Psoas muscle (tissue), 8 donors: ENCODE measurements at places on chromosomes 12 and 14. TPM values are rescaled to one million over a fixed set of nuclear protein-coding genes. Genes with fewer than 3 reads are reported as not detected.

- DNase-seq, result no peak
Measured at GRCh38 chr14:36035675-36036074, 140.8 kb downstream of the PTCSC3 start.

- no peak for DNase-seq
Measured at GRCh38 chr12:111093428-111094142, 173.2 kb upstream of the MYL2 start.

LTB4R gene
- total RNA-seq, result 1.1 TPM

GRCh38 chr12:116222358-116222757 is 55.1 kb downstream of the MED13L start:
- no peak for DNase-seq

SMCO2 gene
- not detected for total RNA-seq

HAL gene
- total RNA-seq, result 0.32 TPM

MYF5 gene
- total RNA-seq, result 2.3 TPM

DNA sequence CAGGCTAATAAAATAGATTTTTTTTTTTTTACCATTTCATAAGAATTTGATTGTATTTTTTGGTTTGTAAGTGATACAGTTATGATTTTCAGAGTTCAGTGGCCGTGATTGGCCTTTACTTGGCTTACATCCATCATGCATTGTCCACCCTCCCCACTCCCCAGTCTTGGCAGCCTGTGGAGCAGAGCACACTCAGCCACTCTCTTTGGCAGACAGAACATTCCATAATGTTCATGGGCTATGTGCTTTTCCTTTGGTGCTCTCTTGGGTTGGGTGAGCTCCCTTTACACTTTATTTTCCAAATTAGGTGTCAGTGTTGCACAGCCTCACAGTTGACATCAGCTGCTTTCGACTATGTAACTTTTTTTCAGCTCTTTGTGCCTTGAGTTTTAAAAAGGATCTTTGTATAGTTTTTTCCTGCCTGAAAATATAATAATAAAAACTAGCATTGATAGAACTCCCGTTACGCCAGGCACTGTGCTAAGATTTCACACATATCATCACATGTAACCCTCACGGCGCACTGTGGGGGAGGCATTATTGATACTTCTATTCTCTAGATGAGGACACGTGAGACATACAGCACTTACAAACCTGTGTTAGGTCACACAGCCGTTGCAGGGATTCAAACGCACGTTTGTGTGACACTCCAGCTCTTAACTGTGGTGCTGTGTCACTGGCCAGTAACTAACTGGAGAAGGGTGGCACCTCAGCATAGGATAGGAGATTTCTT is 21.5 kb downstream of the SUDS3 start:
- DNase-seq, result no peak

- DNase-seq, result no peak
Measured at GRCh38 chr12:26022043-26022442, 63.6 kb downstream of the RASSF8 start.

LRTM2 gene
- not detected for total RNA-seq

GRCh38 chr12:128402486-128403243 is 135.7 kb downstream of the TMEM132C start:
- no peak for DNase-seq

- DNase-seq, result no peak
Measured at GRCh38 chr12:41055875-41056577, 132.1 kb upstream of the PDZRN4 start.

DNA sequence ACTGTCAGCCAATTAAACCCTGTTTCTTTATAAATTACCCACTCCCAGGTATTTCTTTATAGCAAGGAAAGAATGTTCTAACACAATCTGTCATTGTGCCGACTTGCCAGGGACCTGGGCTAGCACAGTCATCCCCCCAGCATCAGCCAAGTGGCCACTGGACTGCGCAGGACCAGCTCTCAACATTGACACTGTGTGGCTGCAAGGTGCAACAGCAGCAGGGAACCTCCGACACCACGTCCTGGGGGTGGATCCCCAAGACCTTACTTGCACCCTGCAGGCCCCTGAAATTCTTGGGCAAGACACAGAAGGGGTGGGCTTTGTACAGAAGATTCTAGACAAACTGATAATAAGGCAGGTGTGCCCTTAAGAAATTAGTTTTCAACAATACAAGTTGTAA is 309.5 kb downstream of the GLT1D1 start:
- no peak for DNase-seq

HOTAIR gene
- not detected for total RNA-seq

PLXNC1 gene
- 0.52 TPM for total RNA-seq

GRCh38 chr12:60935981-60936761 is 1324.0 kb upstream of the USP15 start:
- DNase-seq, result no peak

DNA sequence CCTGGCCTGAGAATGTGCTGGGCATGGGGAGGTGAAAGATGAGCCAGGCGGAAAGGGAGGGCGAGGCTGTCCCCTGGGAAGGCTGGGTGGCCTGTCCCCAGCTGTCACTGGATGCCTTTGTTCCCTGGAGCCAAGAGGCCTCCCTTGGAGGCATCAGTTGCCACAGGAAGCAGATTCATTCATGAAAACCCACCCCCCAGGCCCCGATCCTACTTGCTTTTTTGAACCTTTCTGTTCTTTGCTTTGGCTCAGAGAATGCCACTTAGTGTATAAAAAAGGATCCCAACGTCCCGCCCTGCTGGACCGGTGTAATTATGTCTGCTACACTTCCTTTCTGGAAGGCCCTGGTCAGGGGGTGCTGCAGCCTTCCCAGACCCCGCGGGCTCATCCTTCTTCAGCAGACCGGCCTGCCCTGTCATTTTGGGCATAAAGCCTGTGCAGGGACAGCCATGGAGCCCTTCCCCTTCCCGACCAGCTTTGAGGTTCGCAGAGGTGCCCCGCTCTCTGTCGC is 220.2 kb downstream of the SLC41A2 start:
- no peak for DNase-seq

DNA sequence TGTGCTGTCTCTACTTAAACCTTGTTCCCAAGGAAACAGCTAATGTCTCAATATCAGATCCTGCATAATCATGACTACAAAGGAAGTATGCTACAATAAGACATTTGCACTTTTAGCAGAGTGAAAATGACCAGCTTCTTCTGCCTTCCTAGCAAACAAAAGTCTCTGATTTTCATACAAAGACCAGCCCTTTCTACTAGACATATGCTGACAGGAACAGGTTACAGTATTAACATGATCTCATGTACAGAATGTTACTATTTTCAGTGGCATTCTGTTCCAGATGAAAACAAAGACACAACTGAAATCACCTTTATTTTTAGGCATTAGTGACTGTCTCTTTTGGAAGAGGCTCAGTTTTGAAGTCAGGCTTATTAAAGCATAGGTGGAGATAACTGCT is 228.6 kb downstream of the MED13L start:
- no peak for DNase-seq

DNA sequence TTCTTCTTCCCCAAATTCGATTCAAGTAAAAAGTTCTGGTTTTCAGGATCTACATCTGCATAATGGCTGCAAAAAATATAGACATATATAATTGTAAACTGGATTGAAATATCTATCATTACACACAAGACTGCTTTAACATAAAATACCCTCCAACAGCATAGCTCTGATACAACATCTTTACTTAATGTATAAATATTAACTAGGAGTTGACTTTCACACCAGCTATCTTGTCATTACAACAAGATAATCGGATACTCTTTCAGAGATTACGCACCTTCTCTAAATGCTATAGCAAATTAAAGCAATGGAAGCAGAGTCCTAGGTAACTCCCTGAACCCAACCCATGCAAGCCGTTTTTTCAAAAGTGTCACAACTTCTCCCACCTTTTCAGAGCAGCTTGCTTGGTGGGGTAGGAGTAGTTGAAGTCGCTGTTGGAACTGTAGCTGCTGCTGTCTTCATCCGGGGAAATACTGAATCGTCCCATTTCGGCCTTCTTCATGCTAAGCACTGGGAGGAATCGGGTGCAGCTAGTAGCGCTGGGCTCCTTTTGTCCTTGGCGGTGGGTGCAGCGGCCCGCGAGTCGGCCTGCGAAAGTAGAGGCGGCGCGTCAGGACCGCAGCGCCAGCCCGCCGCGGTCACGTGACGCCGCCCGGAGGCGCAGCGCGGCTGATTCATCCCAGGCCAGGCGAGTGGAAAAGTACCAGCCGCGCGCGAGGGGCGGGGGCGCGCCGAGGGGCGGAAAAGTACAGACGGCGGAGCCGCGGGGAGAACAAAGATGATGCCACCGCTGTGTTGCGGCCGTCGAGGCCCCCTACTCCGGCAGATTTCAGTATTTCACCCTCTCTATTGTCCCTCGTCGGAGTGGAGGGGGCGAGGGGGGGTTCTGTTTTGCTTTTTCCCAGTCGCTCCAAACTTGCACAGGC is 1.5 kb downstream of the SLC38A2 start:
- DNase-seq, result peak; percentile 95

RDH16 gene
- total RNA-seq, result 0.52 TPM

GRIP1 gene
- total RNA-seq, result 4.1 TPM

- no peak for DNase-seq
Measured at GRCh38 chr14:63448841-63449240, 94.3 kb downstream of the PPP2R5E start.

DNA sequence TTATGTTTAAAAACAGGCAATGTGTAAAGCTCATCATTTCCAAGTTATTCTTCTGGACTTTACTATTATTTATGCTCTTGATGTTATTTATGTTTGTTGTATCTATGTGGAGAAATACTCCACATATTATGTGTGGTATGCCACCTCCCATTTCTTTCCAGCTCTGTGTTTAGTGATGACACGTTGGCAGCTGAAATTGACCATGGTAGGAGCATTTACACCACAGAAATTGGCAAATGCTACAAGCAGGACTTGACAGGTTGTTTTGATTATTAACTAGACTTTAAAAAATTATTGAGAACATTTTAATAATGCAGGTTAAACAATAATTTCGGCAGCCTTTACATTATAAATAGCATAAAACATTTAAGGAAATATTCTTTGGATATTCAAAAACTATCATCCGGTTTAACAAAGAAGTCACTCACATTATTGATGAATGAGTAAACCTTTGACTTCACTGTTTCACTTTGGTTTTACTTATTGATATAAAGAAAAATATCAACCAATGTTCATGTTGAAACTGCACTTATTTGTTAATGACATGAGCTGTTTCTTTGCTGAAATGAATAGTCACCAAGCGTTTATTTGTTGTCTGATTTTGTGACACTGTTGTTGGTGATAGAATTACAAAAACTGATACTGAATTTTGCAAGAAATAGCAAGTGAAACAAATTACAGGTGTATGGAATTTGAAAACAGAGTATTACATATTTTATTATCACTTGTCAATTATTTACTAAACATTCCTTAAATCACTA is 76.8 kb downstream of the HMGA2 start:
- DNase-seq, result no peak

DNA sequence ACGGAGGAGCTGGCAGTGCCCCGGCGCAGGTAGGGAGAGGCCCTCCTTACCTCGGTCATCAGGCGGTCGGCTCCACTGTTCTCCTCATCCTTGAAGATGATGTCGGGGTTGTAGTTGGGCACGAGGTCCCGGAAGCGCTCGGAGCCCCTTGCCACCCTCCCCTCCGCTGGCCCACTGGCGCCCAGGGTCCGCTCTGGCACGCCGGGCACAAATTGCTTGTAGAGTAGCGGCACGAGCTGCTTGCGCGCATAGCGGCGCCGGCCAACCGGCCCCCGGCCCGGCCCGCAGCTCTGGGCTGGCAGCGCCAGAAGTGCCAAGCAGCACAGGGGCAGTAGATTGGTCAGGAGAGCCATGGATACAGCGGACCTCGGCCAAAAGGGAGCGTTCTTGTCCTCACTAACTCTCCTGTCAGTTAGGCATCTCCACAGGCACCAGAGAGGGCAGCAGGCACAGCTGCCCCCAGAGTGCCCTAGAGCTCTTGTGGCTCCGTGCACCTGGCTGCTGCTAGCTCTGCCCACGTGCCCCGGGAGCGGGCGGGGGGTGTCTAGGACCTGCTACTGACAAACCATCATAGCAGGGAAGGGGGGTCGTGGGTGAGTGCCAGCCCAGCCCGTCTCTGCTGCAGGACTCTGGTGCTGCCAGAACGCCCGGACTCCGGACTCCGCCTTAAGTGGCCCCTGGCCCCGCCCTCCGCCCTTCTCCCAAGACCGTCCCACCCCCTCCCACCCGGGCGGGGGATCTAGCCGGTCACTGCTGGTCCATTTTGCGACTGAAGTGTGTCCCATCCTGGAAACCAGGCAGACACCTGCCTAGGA is at the start of gene DHH:
Gene DHH (minus strand): TSS at position 642 of the 815 bp plus-strand sequence. CDS start 289 bp downstream, at position 353.
- peak; percentile 66 for DNase-seq

DNA sequence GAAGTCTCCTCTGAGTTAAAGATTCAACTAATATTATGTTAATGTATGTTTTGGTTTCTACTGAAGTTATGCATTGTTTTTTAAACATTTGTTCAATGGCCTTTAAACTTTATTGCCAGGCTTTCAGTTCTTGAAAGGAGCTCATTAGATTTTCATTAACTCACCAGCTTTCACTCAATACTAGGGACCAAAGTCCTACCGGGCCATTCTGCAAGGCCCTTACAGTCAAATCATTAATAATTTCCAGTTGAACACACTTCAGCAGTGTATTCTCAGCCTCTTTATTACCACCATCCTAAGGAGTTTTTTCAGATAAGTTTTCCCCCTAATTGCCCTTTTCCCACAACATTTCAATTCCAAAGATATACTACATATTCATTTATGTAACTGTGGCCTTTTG is 409.2 kb downstream of the DIO2 start:
- no peak for DNase-seq

DNA sequence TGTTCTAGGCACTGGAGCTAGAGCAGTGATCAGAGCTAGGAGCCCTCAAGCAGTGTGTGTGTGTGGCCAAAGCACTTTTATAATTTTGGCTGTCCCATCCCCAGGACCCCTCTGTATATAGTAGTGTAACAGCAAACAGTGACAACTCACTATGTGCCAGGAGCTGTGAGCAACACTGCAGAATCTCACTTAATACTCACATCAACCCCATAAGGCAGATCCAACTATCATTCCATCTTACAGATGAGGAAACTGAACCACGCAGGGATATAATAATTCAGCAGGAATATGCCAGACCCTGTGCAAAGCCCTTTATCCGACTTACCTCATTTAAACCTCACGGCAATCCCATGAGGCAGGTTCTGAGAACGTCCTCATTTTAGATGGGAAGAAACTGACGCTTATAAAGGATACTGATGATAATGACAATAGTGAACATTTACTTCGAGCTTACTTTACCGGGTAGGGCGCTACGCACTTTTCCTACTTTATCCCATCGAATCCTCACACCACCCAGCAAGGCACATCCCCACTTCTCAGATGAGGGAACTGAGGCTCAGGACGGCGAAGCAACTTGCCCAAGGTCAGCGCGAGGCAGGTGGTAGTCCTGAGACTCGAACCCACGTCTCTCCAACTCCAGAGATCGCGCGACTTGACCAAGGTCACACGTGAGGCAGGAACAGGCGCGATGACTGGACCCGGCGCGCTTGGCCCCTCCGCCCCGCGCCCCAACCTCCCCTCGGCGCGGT is 687 bp downstream of the RAB35 start:
- no peak for DNase-seq

OR6C2 gene
- not detected for total RNA-seq

GRCh38 chr14:44107156-44107555 is 399.9 kb downstream of the FSCB start:
- no peak for DNase-seq

DNA sequence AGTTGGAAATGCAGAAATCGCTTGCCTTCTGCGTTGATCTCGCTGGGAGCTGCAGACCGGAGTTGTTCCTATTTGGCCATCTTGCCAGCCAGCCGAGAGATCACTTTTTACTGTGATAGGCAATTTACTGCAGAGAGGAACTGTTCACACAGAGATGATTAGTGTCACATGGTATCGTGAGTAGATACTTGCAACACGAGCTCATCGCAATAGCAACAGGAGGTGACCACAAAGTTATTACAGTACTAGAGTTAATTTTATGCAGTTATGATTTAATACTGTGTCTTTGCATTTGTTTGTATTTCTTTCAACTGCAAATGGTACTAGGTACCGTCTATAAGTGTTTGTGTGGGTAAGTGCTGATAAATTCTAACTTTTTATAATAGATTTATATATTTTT is 27.8 kb downstream of the NOPCHAP1 start:
- no peak for DNase-seq
